Suprapubic skin (tissue), 4 donors: ENCODE measurements at places on chromosomes 4 and X.

DNA sequence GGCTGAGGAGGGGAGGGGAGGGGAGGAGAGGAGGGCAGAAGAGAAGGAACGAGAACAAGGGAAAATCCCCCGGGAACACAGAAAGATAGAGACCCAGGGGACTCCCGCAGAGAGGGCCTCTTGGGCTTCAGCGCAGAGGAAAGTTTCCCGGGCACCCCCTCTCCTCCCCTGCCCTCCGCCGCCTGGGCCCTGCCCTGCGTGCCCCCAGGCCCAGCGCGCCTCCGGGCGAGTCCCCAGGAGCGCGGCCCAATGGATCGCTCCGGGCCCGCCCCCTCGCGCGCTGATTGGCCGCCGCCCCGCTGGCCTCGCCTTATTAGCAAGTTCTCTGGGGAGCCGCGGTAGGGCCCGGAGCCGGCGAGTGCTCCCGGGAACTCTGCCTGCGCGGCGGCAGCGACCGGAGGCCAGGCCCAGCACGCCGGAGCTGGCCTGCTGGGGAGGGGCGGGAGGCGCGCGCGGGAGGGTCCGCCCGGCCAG lies at the start of gene MSX1:
MSX1 (plus strand) TSS at position 341 of the 474 bp plus-strand sequence. CDS start 235 bp downstream, outside the sequence.
- peaks cover 98% of the 10 kb centered on the region for H3K27me3 ChIP-seq
- peak within 1 kb of the TSS; percentile 70 for H3K4me3 ChIP-seq
- H3K36me3 ChIP-seq: peaks cover 8% of the 10 kb centered on the region
- peaks cover 68% of the 10 kb centered on the region for H3K4me1 ChIP-seq
- peak within 1 kb of the TSS; percentile 85 for H3K27ac ChIP-seq

DNA sequence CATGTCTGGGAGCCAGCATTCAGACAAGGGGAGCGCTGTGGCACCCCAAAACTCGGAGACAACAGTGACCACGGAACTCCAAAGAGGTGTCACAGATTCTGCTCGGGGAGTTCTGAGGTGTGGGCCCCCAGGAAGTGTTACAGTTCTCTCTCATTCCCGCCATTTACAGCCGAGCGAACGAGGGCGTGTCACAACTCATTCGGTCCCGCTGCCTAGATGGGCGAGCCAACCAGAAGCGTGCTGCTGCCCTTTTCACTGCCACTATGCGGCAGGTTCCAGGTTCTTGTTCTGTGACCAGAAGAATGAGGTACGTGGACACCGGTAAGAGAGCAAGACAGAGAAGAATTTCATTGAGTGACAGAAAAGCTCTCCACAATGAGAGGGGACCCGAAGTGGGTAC lies 1370.6 kb upstream of the AGA start:
- no peaks in the 10 kb centered on the region for H3K27me3 ChIP-seq
- no peak for DNase-seq
- no peaks in the 10 kb centered on the region for H3K4me1 ChIP-seq
- no peaks in the 10 kb centered on the region for H3K36me3 ChIP-seq

GRCh38 chr4:21845663-21846062 lies 102.9 kb downstream of the KCNIP4 start:
- H3K27me3 ChIP-seq: no peaks in the 10 kb centered on the region
- H3K4me3 ChIP-seq: no peak overlapping the region
- H3K27ac ChIP-seq: no peak overlapping the region
- H3K4me1 ChIP-seq: no peaks in the 10 kb centered on the region
- no peaks in the 10 kb centered on the region for H3K36me3 ChIP-seq

- H3K36me3 ChIP-seq: peaks cover 34% of the 10 kb centered on the region
- H3K4me3 ChIP-seq: no peak overlapping the region
- no peak for DNase-seq
- H3K27me3 ChIP-seq: no peaks in the 10 kb centered on the region
- no peaks in the 10 kb centered on the region for H3K4me1 ChIP-seq
- no peak overlapping the region for H3K27ac ChIP-seq
Measured at GRCh38 chr4:48858130-48858529, 27.2 kb downstream of the OCIAD1 start.

GRCh38 chr4:87060957-87061356 lies 126.1 kb downstream of the AFF1 start:
- H3K27me3 ChIP-seq: no peaks in the 10 kb centered on the region
- peaks cover 4% of the 10 kb centered on the region for H3K36me3 ChIP-seq
- no peak for DNase-seq
- no peak overlapping the region for H3K4me3 ChIP-seq
- H3K4me1 ChIP-seq: peaks cover 56% of the 10 kb centered on the region

DNA sequence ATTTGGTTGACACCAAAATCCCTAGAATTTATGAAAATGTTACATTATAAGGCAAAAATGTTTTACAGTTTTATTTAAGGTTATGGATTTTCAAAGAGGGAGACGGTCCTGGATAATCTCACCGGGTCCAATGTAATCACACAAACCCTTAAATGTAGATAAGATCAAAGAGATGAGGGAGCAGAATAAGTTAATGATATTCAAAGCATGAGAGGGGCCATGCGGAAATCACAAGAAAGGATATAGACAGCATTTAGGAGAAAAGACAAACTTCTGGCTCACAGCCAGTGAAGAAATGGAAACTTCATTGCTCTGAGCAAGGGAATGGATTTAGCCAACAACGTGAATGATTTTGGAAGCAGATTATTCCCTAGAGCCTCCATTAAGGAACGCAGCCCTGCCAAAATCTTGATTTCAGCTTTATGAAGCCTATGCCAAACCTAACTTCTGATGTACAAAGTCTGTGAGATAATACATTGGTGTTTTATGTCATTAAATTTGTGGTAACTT lies 684.4 kb upstream of the GNPDA2 start:
- no peaks in the 10 kb centered on the region for H3K4me1 ChIP-seq
- no peak overlapping the region for H3K4me3 ChIP-seq
- no peaks in the 10 kb centered on the region for H3K36me3 ChIP-seq
- DNase-seq: no peak

- H3K4me1 ChIP-seq: peaks cover 63% of the 10 kb centered on the region
- peak overlapping the region; percentile 89 for H3K4me3 ChIP-seq
- peak overlapping the region; percentile 89 for H3K27ac ChIP-seq
Measured at GRCh38 chr4:2934077-2934812, 29.0 kb downstream of the NOP14 start.

DNA sequence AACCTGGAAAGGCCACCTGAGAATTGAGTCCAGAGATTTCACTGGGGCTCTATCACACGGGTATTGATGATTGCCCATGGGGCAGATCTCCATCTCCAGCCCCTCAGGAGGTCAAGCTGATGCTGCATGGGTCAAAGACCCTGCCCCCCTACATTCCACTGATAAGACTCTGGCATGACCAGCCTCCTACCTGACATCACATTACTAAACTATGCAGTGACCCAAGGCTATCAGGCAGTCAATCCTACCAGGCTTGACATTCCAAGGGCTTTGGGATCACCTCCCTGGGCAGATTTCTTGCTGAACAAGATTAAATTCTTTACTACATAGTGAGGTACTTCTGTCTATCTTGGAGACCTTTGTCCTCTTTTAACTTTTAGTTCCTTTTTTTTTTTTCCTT lies 192.7 kb upstream of the STS start:
- H3K27me3 ChIP-seq: no peaks in the 10 kb centered on the region
- DNase-seq: no peak
- no peak overlapping the region for H3K27ac ChIP-seq
- no peak overlapping the region for H3K4me3 ChIP-seq
- no peaks in the 10 kb centered on the region for H3K36me3 ChIP-seq
- H3K4me1 ChIP-seq: no peaks in the 10 kb centered on the region

DNA sequence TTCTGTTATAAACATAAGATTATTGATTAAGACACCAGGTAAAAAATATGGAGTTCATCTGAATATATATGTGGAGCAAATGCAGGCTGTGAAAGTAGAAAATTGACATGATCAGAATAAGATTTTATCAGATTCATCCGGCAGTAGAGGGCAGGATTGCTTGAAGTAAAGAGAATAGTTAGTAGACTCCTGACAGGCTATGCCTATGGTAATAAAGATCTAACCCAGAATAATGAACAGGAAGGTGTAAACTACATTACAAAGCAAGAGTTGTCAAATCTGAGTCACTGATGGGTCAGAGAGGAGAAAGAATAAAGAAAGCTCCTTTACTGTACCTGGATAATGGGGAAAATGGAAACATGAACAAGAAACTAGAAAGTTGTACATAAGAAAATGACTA lies 20.8 kb upstream of the TMEM184C start:
- H3K27ac ChIP-seq: no peak overlapping the region
- no peaks in the 10 kb centered on the region for H3K36me3 ChIP-seq
- H3K27me3 ChIP-seq: no peaks in the 10 kb centered on the region
- H3K4me3 ChIP-seq: no peak overlapping the region
- no peaks in the 10 kb centered on the region for H3K4me1 ChIP-seq
- no peak for DNase-seq

GRCh38 chr4:93649828-93650227 lies 178.7 kb upstream of the ATOH1 start:
- H3K36me3 ChIP-seq: no peaks in the 10 kb centered on the region
- H3K4me3 ChIP-seq: no peak overlapping the region
- H3K4me1 ChIP-seq: no peaks in the 10 kb centered on the region
- H3K27ac ChIP-seq: no peak overlapping the region

- no peak for DNase-seq
- H3K4me1 ChIP-seq: peaks cover 34% of the 10 kb centered on the region
- no peak overlapping the region for H3K4me3 ChIP-seq
- no peak overlapping the region for H3K27ac ChIP-seq
Measured at GRCh38 chr4:6267573-6267972, 2.1 kb upstream of the WFS1 start.

GRCh38 chrX:37818031-37818430 lies 29.3 kb downstream of the DYNLT3 start:
- H3K27ac ChIP-seq: no peak overlapping the region
- H3K4me3 ChIP-seq: no peak overlapping the region
- H3K27me3 ChIP-seq: no peaks in the 10 kb centered on the region
- no peak for DNase-seq

DNA sequence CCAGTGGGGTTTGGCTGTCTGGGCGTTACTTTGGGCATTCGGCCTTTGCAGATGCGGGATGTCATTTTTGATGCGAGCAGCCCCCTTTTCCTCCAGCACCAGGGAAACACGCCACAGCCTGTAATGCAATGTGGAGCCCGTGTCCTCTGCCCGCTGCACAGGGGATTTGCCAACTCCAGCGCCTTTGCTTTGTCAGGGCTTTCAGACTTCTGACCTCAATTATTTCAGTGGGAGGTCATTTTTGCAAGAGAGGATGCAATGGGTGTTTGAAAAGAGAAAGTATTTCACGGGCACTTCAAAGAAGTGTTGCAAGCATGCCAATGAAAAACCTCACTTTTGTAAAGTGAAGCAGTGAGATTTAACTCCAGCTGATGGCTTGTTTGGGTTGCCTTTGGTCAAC lies 11.5 kb downstream of the CLCN4 start:
- peaks cover under 1% of the 10 kb centered on the region for H3K4me1 ChIP-seq
- no peaks in the 10 kb centered on the region for H3K27me3 ChIP-seq
- no peak overlapping the region for H3K27ac ChIP-seq
- DNase-seq: no peak
- no peak overlapping the region for H3K4me3 ChIP-seq
- H3K36me3 ChIP-seq: no peaks in the 10 kb centered on the region

DNA sequence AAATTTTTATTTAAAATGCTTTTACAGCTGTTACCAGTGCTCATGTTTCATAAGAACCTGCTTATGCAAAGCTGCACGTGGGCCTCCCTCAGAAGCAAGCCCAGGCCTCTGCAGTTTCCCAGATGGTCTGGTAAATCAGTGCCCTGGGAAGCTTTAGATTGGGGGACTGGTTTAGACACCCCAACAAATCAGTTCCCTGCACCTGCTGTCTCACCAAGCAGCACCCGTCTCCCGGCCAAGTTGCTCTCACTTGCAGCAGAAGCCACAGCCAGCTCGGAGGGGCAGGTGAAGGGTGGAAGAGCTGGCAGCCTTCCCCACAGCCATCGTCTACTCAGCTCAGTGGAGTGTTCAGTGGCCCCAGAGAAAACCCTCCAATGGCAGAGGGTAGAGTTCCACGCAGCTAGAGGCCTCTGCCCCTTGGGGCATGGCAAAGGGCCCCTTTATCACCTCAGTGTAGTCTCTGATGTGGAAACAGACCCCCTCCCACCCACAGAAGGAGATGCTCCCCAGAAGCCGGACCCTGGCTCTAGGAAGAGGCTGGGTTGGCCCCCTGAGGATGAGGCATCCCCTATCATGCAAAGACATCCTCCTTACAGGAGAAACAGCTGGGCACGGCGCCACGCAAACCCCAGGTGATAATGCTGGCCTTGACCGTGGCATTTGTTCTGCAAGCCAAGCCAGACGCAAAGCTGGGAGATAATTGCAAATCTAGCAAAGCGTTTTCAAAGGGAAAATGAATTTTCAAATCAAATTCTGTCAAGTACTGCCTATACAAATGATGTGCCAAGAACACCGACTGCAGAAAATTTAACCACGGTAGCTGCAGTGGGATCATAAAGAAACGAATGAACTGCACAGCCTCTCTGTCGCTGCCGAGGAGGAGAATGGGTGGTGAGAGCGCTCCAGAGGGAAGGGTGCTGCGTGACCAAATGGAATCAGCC lies 51.9 kb downstream of the ZFYVE28 start:
- no peak overlapping the region for H3K27ac ChIP-seq
- H3K4me1 ChIP-seq: peaks cover 32% of the 10 kb centered on the region
- H3K36me3 ChIP-seq: no peaks in the 10 kb centered on the region
- no peak overlapping the region for H3K4me3 ChIP-seq
- no peaks in the 10 kb centered on the region for H3K27me3 ChIP-seq
- DNase-seq: no peak

DNA sequence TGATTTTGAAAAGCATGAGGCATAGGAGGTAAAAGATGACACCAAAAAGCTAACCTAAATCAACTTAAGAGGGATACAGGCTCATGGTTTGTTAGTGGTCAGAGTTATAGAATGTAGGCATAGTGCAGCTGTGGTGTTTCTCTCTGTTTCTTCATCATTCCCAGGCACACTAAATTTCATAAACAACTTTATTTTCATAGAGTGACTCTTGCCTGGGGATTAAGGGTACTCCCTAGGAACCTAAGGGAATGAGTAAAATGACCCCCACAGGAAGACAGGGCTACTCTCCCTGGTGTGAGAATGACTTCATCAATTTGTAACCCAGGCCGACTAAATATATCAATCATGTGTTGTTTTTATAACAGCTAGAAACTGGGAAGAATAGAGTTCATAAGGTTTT lies 11.1 kb downstream of the FABP2 start:
- H3K27ac ChIP-seq: no peak overlapping the region
- H3K4me3 ChIP-seq: no peak overlapping the region
- H3K27me3 ChIP-seq: no peaks in the 10 kb centered on the region
- DNase-seq: no peak
- no peaks in the 10 kb centered on the region for H3K36me3 ChIP-seq

GRCh38 chr4:5979981-5980380 lies 38.2 kb downstream of the C4orf50 start:
- H3K4me3 ChIP-seq: no peak overlapping the region
- no peaks in the 10 kb centered on the region for H3K4me1 ChIP-seq
- no peak overlapping the region for H3K27ac ChIP-seq
- H3K36me3 ChIP-seq: no peaks in the 10 kb centered on the region
- no peak for DNase-seq

GRCh38 chr4:137502339-137503129 lies 29.8 kb downstream of the PCDH18 start:
- no peaks in the 10 kb centered on the region for H3K4me1 ChIP-seq
- no peak overlapping the region for H3K27ac ChIP-seq
- H3K4me3 ChIP-seq: no peak overlapping the region
- DNase-seq: no peak
- H3K36me3 ChIP-seq: no peaks in the 10 kb centered on the region
